ENCODE measurements at places on chromosomes 2 and 18.

GRCh38 chr2:99864561-99865553, 277.5 kb downstream of the AFF3 start:
- no peak for DNase-seq

GRCh38 chr2:104857262-104858005, 3.5 kb downstream of the POU3F3 start:
- no peak for DNase-seq

- no peak for DNase-seq
These were observed 262.1 kb downstream of the EPHA4 start for GRCh38 chr2:221309892-221310583.

DNA sequence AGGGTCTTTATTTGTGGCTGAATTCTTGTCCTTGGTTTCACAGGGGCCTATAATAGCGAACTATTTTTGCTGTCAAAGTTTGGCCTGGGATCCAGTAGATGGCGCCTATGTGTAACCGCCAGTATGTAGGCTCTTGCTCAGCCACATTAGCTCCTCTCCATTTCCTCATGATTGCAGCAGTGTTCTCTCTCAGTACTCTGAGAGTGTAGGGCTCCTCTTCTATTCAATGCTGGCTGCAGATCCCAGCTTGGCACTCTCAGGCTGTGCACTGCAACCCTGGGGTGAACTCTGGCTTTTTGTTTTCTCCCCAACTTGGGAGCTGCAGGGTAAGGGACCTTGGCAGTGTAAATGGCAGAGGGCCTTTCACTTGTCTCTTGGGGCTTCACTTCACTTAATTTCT, 344.6 kb upstream of the CHAC2 start:
- no peak for DNase-seq

GRCh38 chr2:235543851-235544688, 50.2 kb downstream of the AGAP1 start:
- no peak for DNase-seq

DNA sequence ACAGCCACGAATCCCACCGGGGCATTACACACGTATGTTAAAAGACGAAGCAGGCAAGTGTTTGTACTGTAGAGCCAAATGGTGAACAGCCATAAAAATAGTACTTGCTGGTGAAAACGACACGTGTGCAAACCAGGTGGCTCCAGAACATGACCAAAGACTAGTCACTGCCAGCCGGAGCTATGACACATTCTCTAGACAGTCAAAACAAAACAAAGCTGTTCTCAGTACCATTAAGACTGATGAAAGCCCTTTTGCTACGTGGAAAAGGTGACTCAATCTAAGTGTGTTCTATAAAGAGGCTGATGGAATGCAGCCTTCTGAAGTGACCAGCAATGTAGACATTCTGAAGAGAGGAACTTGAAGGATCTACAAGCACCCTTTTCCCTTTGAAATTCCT, 367.7 kb upstream of the NETO1 start:
- DNase-seq, result no peak

- no peak for DNase-seq
These were observed 52.0 kb downstream of the FECH start for GRCh38 chr18:57534511-57534909.
